ENCODE measurements at places on chromosomes 4 and X.

GRCh38 chr4:92307181-92307580 is 3.4 kb downstream of the GRID2 start:
- no peak for DNase-seq

DNA sequence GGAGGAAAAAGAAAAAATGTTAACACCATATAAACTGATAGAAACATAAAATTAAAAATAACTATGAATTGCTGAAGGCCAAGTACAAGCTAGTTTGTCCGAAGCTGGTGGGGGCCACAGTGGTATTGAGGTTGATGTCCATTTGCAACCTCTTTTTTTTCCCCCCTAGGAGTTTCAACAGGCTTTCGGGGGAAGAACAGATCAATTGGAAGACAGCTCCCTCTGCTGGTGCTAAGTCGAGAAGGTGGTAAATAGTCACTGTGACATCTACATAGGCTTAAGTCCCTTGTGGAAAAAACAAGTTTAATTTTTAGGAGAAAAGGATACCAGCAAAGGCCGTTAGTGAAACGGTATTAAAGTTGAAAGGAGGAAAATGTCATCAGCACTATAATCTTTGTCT is 115.7 kb upstream of the ZXDA start:
- peak; percentile 12 for DNase-seq

DNA sequence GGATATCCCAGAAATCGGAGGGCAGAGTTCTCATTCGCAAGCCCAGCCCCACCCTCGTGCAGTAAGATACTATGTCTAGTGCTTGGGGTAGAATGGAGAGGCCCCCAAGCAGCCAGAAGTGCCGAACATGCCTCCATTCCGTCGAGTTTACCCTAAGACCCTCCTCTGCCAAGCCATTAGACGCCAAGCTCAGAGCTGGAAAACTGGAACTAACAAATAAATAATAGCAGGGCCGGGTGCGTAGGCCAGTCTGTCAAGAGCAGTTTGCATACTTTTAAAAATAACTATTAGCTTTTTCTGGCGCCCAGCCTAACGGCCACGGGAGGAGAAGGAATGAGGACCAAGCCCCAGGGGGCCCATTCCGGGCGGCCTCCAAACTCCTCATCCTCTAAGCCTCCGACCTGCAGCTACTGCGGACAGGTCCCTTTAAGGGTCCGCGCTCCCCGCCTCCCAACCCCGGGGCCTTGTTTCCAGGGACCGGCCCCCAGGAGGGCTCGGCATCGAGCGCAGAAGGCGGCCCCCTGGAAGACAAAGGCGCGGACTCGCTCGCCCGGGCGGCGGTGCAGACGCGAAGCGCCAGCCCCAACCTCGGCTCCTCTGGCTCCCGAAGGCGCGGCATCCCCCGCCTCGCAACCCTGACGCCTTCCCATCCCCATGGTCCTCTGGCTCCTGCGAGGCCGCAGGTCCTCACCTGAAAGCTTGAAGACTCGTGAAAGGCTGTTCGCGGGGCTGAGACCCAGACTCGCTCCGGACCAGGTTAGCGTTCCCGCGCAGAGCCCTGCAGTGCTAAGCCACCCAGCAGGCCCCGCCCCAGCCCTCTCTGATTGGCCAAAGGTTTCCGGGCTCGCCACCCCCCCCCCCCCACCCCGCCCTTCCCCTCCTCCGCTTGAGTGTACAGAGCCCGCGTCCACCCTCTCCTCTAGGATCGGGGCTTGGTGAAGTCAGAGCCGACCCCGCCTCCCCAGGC is at the start of gene TMSB15A:
Gene TMSB15A, minus strand, starts transcription at position 765 of the 967 bp plus-strand sequence.
- peak; percentile 64 for DNase-seq

DNA sequence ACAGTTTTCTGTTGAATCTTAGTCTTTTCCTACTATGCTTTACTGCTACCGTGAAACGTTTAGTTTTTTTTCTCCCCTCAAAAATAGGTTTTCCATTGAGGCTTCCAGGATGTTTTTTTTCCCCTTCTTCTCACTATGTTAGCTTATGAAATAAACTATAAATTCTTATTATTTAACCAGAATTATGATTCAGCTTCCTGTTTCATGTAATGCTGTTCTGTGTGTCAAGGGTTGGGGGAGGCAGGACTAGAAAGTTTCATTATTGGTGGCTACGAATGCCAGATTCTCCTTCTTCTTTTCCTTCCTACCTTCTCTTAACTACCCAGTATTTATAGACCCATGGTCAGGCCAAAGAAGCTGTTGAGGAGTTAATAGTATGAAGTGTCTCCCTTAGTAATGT is 11.8 kb downstream of the CLCN5 start:
- DNase-seq, result no peak

- no peak for DNase-seq
Measured at GRCh38 chrX:71216485-71216884, 6.5 kb upstream of the GJB1 start.

DNA sequence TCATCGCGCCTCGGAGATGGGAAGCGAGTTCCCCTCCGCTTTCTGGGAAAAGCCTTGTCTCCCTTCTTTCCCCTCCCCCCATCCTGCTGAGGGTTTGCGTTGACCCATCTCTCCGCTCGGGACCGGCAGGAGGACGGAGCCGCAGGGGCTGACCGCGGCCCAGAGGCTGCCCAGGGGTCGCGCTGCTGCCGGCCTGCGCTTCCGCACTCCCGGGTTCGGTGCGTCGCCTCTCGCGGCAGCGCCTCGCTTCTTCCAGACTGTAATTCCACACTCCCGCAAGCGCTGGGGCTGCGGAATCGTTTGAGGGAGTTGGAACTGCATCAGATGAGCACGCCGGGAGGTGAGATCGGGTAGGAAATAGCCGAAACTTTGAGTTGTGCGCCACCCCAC is 88.3 kb downstream of the BCOR start:
- no peak for DNase-seq

DNA sequence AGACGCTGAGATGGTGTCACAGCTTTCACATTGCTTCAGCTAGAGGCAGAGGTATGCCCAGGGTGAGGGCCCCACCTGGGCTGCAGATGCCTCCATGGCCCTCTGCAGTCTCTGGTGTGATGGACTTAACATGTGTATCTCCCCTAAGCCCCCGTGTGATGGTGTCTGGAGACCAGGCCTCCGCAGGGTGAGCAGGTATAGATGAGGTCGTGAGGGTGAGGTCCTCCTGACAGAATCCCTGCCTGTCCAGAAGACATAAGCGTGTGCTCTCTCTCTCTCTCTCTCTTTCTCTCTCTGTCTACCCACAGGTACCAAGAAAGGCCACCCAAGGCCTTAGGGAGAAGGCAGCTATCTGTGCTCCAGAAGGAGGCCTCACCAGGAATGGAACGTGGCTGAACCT is 50.9 kb downstream of the CPZ start:
- DNase-seq, result no peak

DNA sequence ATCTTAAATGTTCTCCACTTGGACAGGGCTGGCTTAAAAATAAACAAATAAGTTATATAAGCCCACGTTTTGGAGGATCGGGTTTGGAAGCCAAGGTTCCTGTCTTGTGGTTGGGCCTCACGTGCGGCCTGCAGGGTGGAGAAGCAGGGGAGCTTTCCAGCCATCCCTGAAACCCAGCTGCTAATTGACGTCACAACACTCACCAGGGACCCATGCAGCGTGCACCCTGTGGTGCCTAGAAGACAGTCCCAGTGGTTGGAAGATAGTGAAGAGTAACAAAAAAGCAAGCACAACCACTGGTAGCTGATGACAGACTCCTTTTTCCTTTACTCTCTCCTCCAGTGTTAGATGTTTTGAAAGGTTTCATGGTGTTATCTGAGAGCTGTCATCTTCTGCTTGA is 142.0 kb upstream of the RBPJ start:
- DNase-seq, result peak; percentile 10

DNA sequence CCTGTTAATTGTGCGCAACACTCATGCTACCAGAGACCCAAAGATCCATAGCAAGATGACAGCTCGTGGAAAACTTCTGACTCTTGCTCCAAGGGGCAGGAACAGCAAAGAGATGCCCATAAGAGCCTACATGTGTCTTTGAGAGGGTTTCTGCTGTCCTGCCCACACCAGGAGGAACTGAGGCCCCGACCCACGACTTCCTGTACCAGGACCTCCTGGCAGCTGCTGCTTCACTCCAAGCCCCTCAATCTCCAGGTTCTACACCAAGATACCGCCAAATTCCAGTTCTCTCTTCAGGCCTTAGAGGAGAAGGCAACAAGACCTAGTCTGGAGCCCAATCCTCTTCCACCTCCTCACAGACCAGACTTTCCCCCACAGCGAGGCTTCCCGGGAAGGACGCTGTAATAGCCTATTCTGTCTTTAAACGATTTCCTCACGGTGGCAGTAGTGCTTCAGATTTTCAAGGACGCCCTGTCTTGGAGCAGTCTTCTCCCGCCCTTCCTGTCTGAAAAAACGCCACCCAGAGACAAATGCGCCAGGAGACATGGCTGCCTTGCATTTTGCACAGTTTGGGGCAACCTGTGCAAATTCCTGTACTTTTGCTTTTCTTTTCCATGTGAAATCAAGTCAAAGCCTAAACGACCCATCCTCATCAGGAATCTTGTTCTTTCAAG is 230.2 kb upstream of the STK26 start:
- DNase-seq, result no peak

DNA sequence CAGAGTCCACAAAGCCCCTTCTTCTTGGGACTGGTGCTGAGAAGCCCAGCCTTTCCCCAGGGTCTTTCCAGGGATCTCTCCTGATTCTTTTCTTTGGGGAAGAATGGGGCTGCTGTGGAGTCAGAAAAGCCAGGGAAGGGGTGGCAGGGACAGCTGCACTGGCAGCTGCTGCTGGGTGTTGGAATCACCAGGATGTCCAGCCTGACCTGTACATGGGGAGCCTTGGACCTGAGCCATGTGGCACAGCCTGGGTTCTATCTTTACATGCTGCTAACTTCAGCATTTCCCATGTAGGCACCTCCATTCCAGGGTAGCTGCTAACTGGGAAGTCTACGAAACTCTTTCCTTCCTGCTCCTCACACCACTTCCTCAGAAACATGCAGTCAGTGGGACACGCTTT is 36.0 kb downstream of the MED28 start:
- DNase-seq, result no peak

- no peak for DNase-seq
Measured at GRCh38 chrX:102979536-102979935, 42.5 kb downstream of the RAB40AL start.

DNA sequence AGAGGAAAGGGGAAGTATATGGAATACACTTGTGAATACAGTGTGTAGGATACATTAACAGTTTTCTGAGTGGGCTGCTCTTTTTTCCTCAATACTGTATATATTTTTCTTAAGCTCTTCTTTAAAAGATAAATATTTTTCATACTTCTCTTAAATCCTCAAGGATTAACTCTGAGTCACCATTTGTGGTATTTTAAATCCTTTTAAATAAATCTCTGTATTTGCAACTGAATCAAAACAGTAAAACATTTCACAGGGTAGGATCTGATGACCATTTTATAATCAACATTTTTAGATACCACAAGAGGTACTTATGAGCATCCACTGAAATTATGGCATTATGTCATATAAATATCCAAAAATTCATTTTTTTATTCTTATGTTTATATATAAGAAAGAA is 87.6 kb downstream of the GAB1 start:
- DNase-seq, result no peak

- DNase-seq, result no peak
Measured at GRCh38 chr4:101174679-101175345, 172.5 kb downstream of the PPP3CA start.

DNA sequence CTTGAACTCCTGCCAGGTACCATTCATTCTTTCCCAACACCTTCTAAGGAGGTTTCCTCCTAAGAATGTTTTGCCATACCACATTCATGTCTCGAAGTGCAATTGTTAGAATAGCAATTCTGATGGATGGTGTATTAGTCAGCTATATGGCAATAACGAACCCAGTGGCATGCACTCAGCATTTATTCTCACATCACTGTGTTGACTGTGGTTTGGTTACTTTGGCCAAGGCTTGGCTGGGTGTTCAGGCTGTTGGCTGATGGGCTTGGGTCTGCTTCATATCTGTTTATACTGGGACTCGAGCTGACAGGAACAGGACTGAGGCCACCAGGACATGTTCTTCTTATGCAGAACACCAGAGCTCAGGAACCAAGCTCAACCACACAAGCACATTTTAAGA is 31.7 kb downstream of the PSAPL1 start:
- no peak for DNase-seq

- DNase-seq, result no peak
Measured at GRCh38 chr4:89101256-89102161, 9.8 kb upstream of the TIGD2 start.

GRCh38 chr4:74531963-74532794 is 87.2 kb downstream of the AREG start:
- DNase-seq, result no peak

- DNase-seq, result no peak
Measured at GRCh38 chr4:42361456-42361855, 35.8 kb upstream of the SHISA3 start.

DNA sequence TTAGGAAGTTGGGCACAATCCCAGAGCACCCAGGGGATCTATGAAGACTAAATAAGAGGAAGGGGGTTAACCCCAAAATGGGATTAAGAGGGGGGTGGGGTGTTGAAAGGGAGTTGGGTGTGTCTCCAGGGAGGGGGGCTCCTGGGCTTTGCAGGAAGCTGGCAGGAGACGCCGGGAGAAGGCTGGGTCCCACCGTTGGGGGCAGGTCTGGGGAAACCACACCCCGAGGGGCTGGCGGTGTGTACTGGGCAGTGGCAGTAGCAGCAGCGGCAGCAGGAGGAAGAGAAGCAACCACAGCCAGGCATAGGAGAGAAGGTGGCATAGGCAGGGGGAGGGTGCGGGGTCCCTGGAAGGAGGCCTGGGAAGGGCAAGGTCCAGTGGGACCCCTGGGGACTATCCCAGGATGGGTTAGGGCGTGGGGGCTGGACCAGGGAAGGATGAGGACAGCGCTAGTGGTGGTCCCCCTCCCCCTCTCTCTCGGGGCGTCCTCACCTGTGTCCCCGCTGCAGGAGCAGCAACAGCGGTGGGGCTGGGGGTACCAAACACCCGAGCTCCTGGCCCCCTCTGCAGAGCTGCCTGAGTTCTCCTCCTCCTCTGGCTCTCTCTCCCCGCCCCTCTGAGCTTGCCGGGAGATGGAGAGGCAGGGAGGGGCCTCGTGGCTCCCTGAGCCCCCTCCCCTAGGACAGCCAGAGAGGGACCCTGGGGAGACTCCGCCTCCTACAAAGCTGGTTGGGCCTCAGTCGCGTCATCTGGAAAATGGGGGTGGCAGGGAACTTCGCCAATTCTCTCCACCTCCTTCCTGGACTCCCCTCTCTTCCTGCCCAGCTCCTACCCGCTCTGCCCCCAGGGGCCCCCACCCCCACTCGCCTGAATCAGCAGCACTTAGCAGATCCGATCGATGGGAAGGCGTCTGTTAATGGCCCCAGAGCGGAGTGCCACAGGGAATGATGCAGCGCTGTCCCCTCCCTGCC is at the start of gene KCND1:
Gene KCND1, minus strand, starts transcription at position 596 of the 971 bp plus-strand sequence. CDS start 1,573 bp downstream, outside the sequence.
- no peak for DNase-seq

DNA sequence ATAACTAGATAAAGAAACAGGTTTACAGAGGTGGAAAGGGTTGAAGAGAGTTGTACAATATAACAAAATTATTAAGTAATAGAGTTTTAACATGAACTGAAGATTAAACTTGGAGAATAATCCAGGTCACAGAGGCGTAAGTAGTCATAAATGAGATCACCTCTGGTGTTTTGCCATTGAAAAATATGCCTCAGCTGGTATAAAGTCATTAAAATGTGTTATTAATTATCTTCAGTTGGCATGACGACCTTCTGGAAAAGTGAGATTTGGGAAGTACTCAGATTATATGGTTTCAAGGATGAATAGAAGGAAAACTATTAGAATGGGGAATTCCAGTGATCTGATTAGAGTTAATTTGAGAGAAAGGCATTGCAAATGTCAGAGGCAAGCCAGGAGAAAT is 237.5 kb upstream of the ANXA10 start:
- no peak for DNase-seq

All from activated naive CD4-positive, alpha-beta T cell treated with Interleukin-2 at 50 U/mL for 16 hours (primary cell).